Stimulated activated CD8-positive, alpha-beta memory T cell treated with anti-CD3 and anti-CD28 coated beads, Interleukin-4, amount 100 ng/mL, for 1 hour (primary cell): ENCODE measurements at places on chromosomes 2 and 18.

DNA sequence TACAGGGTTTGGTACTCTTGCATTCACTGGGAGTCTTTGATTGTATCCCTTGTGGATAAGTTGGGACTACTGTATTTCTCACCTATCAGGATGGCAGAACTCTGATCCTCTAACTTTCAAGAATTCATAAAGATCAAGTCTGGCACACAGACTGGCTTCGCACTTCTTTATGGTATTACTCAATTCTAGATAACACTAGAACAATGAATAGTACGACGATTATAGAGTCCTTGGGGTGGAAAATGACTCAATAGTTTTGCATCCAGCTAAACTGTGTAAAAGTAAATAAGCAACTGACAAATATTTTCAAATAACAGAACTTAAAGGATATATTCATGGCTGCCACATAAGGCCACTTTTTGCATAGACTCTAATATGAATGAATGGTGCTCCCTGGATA, 103.4 kb upstream of the MEX3C start:
- DNase-seq = no peak

DNA sequence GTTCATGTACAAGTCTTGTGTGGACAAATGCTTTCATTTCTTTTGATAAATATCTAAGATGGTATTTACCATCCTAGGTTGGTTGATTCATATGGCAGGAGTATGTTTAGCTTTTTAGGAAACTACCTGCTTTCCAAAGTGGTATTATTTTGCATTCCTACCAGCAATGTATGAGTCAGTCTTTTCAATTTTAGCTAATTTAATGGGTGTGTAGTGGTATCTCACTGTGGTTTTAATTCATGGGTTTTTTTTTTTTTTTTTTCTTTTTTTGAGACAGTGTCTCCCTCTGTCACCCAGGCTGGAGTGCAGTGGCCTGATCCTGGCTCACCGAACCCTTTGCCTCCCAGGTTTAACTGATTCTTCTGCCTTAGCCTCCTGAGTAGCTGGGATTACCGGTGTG, 4.2 kb downstream of the ZNF512 start:
- DNase-seq = no peak

DNA sequence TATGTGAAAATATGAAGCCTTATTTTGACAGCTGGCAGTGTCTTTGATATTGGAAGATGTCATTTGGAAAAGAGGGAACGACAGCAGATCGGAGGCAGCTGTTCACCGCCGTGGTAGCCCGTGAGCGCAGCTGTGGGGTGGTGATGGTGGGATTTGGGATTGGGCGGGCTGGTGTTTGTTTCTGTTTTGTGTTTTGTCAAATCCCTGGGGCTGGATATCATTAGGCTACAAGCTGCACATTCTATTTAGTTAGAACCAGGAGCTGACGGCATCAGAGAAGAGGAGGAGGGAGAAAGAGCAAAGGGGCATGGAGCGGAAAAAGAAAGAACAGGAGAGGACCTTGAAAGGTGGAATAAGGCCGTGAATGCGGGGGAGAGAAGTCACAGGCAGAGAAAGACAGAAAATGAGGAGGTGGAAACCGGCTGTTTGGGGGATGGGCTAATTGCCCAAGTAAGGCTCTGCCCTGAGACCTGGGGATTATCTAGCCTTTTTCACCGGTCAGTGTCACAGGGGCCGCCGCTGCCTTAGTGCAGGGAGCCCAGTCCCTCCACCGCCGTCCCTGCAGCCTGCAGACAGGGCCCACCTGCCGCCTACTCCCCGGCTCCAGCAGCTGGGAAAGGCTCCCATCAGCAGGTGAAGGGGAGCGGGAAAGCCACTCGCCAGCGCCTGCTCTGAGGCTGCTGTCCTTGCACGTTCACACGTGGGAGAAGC, 88.0 kb downstream of the ZCCHC2 start:
- DNase-seq = no peak

GRCh38 chr18:36058674-36059073, 8.7 kb downstream of the RPRD1A start:
- no peak for DNase-seq

DNA sequence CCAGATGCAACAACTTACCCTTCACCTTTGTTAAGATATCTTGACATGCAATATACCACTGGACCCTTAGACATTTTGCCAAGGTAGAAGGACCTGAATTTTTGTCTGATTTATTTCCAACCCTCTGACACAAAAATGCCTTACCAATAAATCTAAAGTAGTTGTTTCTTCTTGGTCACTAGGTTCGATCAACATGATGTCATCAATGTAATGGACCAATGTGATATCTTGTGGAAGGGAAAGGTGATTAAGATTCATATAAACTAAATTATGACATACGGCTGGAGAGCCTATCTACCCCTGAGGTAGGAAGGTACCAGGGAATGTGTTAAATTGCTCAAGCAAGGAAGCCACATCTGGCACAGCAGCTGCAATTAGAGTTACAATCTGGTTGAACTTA, 67.7 kb upstream of the SERPINE2 start:
- no peak for DNase-seq

- no peak for DNase-seq
Measured at GRCh38 chr2:232529806-232530547, 4.0 kb downstream of the CHRND start.

DNA sequence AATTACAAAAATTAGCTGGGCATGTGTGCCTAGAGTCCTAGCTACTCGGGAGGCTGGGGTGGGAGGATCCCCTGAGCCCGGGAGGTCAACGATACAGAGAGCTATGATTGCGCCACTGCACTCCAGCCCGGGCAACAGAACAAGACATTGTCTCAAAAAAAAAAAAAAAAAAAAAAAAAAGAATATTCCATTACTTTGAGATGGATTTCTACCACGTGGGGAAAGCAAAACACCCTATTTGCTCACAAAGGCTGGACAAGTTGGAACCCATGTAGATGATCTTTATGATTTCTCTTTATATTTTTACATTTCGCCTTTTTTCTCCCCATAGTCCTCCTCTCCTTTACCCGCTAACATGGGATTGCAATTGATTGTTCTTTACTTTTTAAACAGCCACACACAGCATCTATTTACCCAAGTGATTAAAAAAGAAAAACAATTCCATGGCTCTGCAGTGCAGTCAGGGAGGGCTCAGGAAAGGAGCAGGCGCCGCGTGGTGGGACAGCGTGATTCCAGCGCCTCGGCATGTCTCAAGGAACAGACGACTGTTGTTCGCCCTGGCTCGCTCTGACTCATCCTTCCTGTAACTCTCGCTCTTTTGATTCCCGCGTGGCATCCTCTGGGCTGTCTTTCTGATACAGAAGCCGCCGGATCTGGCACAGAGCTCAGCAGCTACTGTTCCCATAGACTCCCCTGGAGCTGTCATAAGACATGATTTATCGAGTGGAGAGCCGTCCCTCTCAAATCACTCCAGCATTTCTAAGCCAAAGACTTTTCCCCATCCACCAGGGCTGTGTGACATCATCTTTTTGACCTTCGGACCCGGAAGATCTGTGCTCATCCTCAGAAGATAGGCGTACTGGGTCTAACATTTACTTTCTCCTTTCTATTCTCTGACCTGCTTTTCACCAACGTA, 230.4 kb upstream of the AGAP1 start:
- DNase-seq = no peak

- DNase-seq = no peak
Measured at GRCh38 chr2:229009816-229010215, 261.3 kb downstream of the PID1 start.

DNA sequence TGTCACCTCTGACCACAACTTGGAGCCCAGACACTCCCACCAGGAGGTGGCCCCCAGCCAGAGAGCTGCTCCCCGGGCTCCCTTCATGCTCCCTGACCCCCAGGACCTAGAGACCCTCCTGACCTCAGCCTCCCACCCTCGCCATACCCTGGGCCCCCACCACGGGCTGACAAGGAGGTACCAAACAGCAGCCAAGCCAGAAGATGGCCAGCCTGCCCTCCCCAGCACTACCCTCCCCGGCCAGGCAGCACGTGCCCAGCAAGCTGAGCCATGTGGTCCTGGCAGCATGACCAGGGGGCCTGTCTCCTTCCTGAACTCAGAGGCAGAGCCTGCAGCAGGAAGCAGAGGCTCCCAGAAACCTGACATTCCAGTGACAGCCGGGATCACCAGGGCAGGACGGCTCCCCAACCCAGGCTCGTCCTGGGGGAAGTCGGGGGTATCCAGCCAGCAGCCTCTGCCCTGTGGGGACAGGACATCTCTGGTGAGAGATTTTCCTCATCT, 69.4 kb upstream of the GPC1 start:
- DNase-seq = no peak

DNA sequence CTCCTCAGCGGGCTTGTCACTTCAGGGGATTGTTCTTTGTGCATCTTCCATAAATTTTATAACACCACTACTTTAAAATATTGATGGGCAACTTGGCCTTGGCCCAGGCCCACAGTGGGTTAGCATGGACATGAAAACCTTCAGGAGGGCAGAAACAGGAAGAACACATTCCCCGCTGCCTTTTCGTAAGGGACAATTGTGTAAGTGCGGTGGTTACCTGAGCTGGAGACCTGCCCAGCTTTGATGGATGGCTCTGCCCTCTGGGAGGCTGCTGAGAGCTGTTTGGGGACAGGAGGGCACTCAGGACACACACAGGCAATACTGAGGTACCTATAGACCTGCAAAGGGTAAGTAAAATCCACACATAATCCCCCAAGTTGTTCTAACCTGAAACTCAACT, 46.8 kb downstream of the FECH start:
- no peak for DNase-seq

- no peak for DNase-seq
Measured at GRCh38 chr2:94990956-94991355, 34.6 kb upstream of the MAL start.

DNA sequence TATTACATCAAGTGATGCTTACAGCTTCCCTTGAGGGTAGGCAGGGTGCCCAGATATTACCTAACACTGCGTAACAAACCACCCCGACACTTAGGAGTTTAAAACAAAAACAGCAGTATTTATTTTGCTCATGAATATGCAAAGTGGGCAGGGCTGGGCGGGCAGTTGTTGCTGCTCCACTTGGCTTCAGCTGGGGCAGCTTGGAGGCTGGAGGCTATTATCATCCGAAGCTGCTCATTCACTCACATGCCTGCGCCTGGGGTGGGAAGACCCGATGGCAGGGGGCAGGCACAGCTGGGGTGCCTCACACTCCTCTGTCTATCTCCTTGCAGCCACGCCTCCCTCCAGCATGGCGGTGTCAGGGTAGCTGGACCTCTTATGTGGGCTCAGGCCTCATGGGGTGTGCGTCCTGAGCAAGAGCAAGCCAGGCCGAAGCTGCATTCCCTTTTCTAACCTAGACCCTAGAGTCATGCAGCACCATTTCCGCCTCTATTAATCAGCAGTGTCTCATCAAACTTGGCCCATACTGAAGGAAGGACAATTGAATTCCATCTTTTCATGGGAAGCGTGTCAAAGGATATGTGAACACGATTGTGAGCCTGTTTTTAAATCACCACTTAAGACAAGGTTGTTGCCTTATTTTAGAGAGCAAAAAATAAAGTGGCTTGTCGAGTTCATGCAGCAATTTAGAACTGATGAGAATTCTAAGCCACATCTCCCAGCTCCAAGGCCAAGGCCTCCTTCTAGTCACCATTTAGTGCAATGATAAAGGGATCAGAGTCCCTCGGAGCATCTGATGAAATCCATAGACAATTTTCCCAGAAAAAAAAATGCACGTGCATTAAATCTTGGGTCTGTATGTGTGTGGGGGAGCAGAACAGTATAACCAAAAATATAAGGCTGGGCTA, 54.9 kb downstream of the SDC1 start:
- DNase-seq = no peak

DNA sequence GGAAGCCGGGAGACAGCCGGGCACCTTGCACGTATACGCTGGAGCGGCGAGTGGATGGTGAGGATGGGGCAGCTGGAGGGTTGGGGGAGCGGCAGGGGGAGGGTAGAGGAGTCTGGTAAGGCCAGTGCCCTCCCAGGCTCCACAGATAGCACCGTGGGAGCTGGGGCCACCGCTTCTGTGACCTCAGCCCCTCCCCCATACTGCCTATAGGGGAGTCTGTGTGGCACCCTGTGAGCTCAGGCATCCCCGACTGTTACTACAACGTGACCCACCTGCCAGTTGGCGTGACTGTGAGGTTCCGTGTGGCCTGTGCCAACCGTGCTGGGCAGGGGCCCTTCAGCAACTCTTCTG, 9.9 kb upstream of the GMPPA start:
- DNase-seq = no peak

DNA sequence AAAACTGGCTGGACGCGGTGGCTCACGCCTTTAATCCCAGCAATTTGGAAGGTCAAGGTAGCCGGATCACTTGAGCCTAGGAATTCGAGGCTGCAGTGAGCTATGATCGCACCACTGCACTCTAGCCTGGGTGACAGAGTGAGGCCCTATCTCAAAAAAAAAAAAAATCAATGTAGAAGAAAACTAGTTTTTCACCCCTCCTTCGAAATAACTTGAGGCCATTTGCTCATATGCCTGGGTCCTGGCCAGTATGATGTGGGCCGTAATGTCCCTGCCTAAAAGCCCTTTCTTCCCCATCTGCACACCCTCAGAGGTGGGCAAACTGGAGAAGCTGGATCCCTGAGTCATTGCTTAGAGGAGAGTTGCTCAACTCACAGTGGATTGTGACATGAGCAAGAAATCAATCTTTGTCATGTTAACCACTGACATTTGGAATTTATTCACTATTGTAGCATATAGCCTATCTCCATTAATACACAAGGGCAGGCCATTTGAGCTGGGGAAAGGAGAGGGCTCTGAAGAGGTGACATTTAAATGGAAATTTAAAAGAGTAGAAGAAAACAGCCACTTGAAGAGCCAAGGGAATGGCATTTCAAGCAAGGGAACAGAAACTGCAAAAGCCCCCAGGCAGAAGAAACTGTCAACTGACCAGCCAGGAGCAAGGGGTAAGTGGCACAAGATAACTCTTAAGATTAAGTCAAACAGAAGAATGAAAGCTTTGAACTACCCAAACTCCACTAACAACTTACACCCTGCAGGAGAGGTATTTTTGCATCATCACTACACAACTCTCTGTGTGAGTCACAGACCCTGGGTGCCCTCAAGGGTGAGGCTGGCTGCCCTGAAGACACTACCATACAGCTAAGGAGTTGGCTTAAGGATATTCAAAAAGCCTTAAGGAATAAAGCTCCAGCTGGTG, 7.6 kb upstream of the METTL21A start:
- DNase-seq = no peak

DNA sequence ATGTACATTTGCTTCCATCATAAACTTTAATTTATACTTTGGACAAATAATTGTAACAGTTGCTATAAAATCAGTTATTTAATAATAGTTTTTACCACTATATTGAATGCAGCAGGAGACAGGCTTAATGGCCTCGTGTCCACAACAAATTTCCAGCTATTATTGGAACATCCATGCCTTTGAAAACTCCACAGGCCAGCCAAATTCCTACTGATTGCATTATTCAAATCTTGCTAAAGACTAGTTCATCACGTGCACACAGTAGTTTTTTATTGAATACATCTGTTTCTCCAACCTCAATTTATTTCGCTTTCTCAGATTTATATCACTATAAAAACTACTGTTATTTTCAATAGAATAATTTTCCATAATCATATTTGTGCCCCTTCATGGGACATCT, 18.4 kb upstream of the PTPRM start:
- DNase-seq = no peak

- no peak for DNase-seq
Measured at GRCh38 chr2:182951948-182952663, 85.7 kb upstream of the FRZB start.
